ENCODE measurements at places on chromosomes 7 and 10.

DNA sequence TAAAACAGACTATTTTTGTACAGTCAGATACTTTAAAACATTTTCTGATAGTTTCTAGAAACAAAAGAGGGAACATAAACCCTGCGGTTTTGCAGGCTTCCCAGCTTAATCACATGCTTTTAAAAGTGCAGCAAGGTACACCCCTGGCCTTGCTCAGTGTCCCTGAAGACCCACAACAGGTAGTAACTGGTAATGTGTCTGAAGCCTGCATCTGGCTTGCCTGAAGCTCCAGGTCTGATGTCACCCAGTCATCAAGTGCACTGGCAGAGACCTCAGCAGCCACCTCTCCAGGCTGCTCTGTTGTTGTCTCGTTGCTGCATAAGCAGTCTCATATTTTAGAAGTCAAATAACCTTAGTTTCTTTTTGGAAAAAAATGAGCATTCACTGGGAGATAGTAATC is 376.1 kb upstream of the MTPN start:
- no peak for DNase-seq

DNA sequence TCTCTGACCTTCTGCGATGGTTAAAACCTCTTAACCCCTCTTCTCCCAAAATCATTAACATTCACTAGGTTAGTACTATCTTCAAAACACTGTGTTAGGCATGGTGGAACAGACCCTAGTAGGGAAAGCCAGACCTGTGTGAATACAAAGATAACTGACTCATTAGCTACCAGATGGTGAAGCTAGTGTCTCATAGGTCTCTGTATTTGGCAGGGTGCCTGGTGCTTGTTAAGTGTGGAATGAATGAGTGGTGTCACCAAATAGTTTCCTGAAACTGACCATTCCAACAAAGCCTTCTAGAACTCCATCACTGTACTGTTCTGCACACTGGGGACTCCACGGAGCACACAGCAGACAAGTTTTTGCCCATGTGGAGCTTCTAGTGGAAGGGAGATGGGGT is 27.7 kb upstream of the TM9SF3 start:
- no peak for DNase-seq

DNA sequence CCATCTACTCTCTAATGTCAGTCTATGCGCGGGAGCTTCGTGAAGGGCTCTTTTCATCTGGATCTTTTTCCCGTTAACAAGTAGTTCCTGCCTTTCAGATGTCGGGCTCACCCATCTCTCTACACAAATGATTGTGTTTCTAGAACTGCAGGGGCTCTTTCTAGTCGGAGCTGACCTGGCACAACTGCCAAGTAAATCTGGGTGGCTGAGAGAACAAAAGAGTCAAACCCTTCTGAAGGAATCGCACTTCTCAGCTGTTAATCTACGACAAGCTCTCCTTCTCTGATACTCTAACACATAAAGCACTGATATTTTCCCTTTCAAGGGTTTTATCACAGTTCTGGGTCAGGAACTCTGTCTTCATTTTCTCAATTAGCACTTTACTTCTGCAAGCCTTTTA is 144.7 kb downstream of the NRP1 start:
- no peak for DNase-seq

DNA sequence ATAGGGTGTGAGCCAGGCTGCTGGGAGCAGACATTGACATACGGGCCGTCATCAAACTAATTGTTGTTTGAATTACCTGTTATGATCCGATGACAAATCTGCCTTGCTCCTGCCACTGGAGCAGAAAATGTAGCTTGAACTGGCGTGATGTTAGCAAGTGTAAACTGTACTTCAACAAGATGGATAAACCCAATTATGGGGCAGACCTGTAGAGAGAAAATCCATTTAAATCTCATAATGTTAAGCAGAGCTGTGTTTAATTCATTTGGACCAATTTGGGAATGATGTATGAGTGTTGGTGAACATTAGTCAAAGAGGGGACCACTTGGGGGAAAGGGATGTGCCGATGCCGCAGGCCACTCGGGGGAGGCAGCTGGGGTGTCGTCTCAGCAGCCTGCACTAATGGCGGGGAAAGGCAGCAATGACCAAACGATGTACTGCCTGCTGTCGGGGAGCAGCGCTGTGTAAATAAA is 27.4 kb downstream of the TCF7L2 start:
- DNase-seq: no peak

DNA sequence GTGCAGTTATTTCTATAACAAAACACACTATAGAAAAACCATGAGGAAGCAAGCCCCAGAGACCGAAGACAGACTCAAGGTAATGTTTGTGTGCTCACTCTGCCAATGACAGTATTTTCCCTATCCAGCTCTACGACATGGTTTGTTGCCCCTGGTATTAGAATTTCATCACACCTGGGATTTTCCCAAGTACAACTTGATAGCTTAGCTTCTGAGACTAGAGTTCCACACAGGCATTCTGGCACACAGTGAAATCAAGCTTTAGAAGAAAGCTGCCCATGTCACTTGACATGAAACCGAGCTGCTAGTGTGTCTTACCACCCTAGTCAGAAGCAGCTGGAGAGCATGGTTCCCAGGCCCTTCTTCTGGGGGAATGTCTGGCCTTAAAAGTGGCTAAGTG is 44.1 kb upstream of the AKR1E2 start:
- no peak for DNase-seq

GRCh38 chr7:96778263-96778662 is 68.6 kb upstream of the SEM1 start:
- no peak for DNase-seq

GRCh38 chr10:77077316-77077945 is 560.2 kb downstream of the KCNMA1 start:
- no peak for DNase-seq

DNA sequence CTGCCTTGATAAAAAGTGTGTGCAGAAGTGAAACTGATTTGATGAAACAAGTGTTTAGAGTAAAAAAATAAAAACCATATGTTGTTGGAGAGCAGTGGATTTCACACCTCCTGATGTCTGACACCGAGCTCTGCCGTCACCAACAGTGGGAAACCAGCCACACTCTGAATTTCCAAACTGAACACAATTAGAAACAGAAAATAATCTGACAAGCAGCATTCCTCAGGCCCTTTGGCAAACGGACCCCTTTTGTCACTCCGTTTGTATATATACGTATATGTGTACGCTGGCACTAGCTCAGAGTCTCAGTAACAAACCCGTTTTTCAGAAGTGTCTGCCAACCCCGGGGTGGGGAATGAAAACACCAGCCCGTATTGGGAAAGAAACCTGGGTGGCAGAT is 32.4 kb downstream of the TACC2 start:
- no peak for DNase-seq

- no peak for DNase-seq
Measured at GRCh38 chr7:143458263-143458662, 15.0 kb downstream of the TAS2R60 start.

- DNase-seq: no peak
Measured at GRCh38 chr7:129012641-129013040, 42.3 kb downstream of the TNPO3 start.

DNA sequence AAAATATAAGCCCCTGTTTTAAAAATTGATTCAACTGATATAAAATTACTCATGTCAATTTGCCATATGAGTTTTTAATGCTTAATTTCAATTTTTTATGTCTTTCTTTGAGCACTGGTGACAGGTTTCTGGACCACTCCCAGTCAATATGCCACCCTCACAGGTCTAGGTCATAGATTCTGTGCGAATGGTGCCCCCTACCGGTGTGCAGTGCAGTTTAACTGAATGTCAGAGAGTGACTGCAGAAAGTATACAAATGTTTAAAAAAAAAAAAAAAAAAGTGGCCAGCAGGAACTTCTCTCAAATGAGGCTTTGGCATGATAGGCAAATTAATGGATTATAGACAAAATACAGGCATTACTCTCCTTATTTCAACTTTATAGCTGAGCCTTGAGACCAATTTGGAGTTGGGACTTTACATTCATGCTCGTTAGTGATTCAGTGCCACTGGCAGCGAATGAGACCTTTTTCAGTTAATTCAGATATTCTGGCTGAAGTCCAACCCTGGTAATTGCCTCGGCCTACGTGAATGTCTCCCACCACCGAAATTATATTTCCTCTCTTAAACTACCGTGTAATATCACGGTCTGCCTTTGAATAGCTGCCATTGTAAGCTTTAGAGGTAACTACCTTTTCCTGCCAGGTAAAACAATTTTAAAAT is 427.6 kb downstream of the PHTF2 start:
- no peak for DNase-seq

- DNase-seq: no peak
Measured at GRCh38 chr7:102155821-102156441, 130.7 kb upstream of the SH2B2 start.

GRCh38 chr10:68598978-68599770 is 39.0 kb downstream of the TET1 start:
- no peak for DNase-seq

DNA sequence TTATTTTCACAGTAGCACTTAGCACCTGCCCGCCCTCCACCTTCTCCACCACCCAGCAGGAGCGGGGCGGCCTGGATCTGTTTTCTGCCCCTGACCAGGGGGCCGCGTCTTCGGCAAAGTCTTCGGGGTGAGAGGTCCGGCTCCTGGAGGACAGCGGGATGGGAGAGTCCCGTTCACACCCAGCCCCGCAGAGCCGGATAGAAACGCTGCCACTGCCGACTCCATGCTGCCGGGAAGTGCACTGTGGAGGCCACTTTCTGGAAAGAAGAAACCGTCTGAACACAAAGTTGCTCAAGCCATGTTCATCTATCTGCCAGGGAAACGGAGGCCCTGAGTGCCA is 14.5 kb upstream of the ZNF273 start:
- DNase-seq: no peak

DNA sequence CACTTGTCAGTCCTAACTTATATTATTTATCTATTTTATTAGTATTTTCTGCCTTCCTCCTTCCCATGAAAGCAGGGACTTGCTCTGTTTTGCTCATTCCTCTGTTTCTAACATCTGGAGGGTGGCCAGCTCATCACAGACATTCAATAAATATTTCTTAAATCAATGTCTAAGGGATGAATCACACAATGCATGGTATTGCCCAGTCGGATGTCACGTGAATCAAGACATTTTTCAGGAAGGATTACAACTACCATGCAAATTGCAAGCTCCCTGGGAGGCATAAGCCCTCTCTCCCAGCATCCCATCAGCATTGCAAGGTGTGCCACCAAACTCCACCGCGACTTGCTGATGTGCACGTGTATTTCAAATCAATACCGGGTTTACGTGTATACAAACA is 146.6 kb upstream of the RNF32 start:
- DNase-seq: no peak

GRCh38 chr10:5976512-5977470 is 552 bp downstream of the IL15RA start:
- no peak for DNase-seq

GRCh38 chr10:81303656-81304055 is 571.3 kb upstream of the NRG3 start:
- no peak for DNase-seq

- DNase-seq: no peak
Measured at GRCh38 chr7:151461942-151462230, 21.9 kb upstream of the CRYGN start.

GRCh38 chr10:35091994-35092790 is 2.1 kb upstream of the CUL2 start:
- no peak for DNase-seq

DNA sequence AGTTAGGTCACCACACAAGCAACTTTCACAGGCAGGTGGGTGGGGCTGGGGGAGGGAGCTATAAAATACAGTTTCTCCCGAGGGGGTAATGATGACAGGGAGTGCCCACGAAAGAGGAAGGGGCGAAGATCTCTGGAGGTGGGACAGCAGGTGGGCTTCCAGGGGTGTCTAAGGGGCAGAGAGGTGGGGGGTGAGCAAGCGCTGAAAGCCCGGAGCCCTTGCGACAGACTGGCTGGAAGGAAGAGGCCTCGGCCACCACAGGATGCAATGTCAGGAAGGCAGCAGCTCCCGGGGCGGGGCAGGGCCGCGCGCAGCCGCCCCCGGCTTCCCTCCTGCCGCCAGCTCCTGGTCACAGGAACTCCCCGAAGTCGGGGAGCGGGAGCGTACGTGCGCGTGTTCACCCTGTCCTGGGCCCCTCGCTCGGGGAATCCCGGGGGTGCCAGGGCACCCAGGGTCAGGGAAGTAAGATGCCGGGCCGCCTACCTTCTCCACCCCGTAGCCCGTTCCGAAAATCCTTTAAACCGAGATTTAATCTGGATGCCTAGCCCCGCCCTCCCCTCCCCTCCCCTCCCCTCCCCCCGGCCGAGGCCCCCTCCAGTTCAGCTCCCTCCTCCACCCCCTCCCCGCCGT is 105.2 kb upstream of the PPIF start:
- no peak for DNase-seq

DNA sequence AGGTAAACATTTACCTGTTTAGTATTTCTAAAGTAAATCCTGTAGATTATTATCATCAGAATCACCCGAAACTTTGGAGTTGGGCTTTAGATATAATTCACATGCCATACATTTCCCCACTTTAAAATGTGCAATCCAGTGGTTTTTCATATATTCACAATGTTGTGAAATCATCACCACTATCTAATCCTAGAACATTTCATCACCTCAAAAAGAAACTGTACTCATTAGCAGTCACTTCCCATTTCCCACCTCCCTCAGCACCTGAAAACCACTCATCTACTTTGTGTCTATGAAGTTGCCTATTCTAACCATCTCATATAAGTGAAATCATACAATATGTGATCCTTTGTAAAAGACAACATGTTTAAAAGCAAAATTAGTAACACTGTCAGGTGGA is 182.6 kb downstream of the FZD1 start:
- DNase-seq: no peak

GRCh38 chr10:20970708-20971107 is 73.6 kb upstream of the NEBL start:
- DNase-seq: no peak

DNA sequence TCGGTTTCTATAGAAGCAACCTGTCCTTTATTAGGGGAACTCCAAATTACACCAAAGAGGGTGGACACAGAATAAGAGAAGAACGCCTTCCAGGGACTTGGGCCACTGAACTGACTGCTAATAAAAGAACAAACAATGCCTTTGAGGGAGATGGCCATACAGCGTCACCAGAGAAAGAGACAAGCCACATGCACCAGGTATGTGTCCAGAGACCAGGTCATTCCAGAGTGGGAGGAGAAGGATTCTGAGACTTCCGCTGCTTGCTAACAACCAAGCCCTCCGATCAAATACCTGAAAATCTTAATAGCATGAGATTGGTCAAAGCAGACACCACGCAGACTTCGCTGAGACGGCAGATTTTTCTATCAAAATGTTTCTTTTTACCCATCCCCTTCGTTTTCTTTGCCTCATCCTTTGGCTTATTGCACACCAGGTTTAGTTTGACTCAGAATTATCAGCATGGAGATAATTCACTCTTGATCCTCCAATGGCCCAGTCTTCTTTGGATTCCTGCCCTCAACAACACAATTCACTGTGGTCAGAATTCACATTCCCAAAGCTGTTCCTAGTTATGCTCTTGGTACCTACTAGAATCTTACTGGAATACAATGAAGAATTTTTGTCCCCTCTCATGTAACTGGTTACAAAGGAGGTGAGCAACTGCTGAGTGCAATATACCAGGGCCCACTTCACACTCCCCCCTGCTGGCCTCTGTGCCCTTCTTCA is 87.4 kb upstream of the DDC start:
- no peak for DNase-seq

- DNase-seq: no peak
Measured at GRCh38 chr10:118108194-118109026, 61.7 kb upstream of the RAB11FIP2 start.

- no peak for DNase-seq
Measured at GRCh38 chr7:137684316-137684715, 162.5 kb downstream of the DGKI start.
